Nucleus accumbens (tissue), 56 donors: ENCODE measurements at places on chromosomes 6 and 20.

- no peak for DNase-seq
Observed at GRCh38 chr6:11380969-11381744, 148.7 kb upstream of the NEDD9 start.

DNA sequence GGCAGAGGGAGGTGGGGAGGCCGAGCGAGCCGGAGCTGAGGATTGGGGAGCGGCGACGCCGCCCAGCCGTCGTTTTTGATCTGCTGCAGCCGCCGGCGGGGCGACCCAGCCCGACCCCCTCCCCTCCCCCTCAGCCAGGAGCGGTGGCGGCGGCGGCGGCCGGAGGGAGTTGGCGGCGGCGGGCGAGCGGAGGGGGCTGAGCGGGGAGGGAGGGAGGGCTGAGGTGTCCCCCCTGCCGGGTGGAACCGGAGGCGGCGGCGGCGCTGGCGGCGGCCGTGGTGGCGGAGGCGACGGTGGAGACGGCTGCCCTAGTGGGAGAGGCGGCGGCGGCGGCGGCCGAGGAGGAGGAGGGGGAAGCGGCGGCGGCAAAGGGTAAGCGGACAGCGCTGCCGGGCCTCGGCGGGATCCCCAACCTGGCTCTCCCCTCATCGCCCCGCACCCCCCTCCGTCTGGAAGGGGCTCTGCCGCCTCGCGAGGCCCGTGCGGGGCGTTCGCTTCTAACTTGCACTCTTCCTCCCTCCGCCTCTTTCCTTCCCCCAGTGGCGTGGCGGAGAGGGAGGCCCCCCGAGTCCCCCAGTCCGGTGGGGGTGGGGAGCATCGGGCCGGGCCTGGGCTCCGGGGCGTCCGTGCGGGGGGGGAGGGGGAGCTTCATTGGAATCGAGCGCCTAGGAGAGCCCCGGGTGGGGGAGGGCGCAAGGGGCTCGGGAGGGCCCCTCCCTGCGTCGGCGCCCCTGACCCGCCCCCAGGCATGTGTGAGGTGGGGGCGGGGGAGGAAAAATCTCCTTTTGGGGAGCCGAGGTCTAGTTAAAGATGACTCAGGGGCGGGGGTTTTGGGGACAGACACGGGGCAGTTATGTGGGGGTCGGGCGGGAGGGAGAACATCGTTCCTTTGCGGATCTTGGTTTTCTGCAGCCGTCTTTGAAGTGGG, at the start of gene TAB2:
Gene TAB2, plus strand, starts transcription at position 69 of the 928 bp plus-strand sequence. CDS start 52,286 bp downstream, outside the sequence.
- DNase-seq = peak; percentile 65

GRCh38 chr6:499617-500016, 108.1 kb downstream of the IRF4 start:
- no peak for DNase-seq

- no peak for DNase-seq
Observed at GRCh38 chr6:70601014-70601413, 34.3 kb downstream of the SDHAF4 start.

- DNase-seq = no peak
Observed at GRCh38 chr20:23049201-23050075, at the start of gene THBD. Gene THBD, minus strand, starts transcription at chr20:23049672. Its CDS starts 168 bp downstream, at chr20:23049504.

GRCh38 chr20:20820785-20821483, 108.5 kb upstream of the RALGAPA2 start:
- no peak for DNase-seq

DNA sequence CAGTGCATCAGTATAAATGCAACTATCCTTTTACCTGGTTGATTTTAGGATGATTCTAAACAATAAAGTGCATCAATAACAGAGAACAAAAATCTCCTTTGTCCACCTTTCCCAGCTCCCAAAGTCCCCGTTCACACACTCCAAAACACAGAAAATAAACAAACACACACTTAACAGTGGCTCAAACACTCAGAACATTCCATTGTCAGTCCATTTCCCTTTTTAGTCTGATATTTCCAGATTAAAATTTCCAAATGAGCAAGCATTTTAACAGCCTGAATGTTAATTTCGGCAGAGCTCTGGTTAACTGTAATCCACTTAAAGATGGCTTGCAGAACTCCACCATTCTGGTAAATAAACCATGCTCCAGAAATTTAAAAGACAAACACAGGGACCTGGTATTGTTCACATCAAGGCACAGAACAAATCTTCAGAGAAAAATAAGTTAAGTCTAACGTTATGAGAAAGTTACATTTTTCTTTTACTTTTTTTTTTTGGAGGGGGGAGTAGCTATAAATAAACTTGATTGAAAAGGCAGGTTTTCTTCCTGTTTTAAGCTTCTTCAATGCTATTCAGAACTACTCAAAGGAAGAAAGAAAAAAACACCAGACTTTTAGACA, 100.8 kb downstream of the DST start:
- DNase-seq = no peak

- DNase-seq = no peak
Observed at GRCh38 chr6:32794510-32794909, 22.3 kb downstream of the HLA-DOB start.

DNA sequence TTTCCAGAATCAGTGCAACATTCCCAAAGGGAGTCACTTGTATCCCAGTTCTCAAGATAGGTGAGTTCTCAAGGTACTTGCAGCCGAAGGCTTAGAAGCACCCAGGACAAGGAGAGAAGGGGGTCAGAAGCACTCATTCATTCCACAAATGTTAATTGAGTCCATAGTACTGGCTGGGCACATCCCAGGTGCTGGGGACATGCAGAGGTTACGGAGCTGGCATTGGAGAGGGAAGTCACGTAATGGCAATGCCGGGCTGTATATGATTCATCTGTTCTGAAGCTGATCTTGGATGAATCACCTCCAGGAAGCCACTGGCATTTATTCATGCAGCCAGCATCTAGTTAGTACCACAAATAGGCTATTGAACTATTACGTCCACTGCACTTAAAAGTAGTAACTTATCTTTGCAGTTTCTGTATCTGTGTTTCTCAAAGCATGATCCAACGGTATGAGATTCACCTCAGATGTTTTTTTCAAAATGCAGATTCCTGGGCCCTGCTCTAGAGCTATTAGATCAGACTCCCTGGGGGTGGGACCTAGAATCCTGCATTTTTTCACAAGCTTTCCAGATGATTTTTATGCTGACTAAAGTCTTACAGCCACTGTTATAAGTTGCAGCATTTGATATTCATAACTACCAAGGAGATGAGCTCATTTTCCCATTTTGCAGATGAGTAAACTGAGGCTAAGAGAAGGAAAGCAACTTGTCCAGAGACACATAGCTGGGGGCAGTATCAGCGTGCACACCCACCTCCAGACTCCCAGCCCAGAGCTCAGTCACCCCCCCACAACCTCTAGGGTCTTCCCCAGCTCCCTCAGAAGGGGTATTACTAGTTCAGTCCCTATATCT, 44.1 kb upstream of the ID1 start:
- DNase-seq = no peak

DNA sequence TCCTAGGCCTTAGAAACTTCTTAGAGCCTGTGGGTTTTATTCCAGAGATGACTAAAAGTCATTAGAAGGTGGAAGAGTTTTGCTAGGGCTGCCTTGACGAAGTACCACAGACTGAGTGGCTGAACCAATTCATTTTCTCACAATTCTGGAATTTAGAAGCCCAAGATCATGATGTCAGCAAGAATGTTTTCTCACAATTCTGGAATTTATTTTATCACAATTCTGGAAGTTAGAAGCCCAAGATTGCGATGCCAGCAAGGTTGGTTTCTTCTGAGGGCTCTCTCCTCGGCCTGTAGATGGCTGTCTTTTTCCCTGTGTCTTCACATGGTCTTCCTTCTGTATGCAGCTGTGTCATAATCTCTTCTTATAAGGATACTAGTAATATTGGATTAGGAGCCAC, 672.9 kb upstream of the MARCKS start:
- no peak for DNase-seq

DNA sequence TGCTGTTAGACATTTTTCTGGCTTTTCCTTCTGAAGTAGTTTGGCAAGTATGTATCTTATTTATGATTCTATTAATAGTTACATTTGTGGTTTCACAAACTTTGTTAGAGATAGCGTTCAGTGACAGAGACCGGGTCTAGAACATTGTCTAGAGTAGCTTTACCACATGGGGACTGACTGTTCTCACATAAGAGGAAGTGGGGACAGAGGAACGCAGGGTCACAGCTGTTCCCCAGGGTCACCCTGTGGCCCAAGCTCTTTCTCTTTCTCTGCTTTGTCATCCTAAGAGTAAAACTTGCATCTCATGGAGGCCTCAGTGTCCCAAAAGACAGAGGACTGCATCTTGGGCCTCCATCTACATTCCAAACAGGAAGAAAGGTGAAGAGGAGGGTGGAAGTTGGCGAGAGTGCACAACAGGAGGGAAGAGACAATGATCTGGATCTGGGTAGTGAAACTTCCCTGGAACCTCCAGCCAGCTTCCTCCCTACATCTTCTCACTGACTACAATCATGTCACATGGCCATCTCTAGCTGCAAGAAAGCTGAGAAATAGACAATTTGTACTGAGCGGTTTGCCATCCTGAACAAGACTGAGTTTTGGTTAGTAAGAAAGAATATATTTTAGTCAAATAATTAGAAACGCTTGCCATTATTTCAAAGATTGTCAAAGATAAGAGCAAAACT, 645.8 kb upstream of the ARID1B start:
- no peak for DNase-seq

DNA sequence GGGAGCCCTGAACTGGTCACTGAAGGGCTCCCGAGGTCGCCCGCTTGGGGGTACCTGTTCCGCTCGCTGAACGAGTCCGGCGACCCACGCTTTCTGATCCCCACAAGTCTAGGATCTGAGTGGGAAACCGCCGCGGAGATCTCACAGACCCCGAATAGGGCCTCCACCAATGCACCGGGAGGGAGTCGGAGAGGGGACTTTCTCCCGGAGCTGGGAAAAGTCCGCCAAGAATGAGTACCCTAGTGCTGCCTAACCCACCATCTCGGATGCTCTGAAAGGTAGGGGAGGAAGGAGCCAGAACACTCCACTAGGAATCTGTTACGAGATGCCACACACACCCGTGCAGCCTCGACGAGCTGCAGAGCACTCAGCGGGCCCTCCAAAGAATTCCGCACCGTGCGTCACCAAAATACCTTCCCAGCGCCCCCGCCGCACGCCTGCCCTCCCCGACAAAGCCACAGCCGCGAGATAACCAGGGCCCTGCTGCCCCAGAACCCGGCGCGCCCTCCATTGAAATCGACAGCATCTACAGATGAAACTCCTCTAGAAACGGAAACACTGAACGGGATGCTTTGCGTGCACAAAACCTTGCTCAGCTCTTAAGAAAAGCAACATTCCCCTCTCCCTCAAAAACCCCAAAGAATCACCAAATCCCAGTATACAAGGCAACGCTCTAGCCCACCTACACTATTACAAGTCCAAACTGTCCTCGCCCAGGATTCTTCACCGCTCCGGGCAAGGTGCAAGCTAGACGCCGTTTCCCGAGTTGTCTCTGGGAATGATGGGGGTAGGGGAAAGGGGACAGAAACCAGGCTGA, 686 bp downstream of the COL12A1 start:
- DNase-seq = no peak

DNA sequence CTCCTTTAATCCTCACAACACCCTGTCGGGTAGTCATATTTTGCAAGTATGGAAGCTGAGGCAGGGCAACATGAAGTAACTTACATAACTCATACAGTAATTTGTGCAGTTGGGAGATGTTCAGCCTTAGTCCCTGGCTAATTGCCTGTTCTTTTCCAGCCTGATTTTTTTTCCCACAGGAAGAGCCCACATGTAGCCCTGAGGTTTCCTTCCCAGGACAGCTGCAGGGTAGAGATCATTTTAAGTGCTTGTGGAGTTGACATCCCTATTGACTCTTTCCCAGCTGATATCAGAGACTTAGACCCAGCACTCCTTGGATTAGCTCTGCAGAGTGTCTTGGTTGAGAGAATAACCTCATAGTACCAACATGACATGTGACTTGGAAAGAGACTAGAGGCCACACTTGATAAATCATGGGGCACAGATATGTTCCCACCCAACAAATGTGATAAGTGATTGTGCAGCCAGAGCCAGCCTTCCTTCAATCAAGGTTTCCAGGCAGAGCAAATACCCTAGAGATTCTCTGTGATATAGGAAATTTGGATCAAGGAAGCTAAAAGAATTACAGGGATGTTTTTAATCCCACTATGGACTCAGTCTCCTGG, 5.0 kb upstream of the BTN2A1 start:
- no peak for DNase-seq

- DNase-seq = no peak
Observed at GRCh38 chr6:49326347-49326746, 136.7 kb downstream of the MMUT start.

GRCh38 chr6:28589234-28589956, 63.7 kb downstream of the GPX5 start:
- peak; percentile 71 for DNase-seq

DNA sequence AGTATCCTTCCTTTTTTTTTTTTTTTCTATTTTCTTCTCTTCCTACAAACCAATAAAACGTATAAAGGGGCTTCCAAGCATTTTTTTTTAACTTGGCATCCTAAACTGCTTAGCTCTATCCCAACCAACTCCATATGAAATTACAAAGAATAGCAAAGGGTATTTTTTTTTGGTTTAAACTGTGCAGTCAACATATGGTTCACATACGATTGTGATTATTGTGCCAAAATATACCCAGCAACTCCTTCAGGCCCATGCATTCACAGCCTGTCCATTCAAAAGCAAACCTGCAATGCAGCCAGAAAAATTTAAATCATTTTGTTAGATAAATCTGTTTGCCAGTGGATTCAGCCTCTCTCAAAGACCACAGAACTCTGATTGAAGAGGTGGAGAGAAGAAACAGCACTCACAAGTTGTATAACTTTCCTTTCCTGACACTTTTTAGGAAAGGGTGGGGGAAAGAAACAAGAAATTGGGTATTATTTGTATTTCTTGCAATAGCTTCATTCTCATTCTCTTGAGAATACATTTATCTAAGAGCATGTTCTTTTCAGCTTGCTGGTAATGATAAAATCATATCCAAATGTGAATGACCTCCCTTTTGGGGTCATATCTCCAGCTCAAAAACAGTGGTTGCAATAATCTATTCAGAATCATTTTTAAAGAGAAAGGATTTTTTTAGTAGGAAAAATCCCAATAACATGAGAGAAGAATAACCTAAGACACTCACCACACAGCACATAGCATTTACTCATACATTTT, 701.3 kb upstream of the CHD6 start:
- DNase-seq = no peak

- DNase-seq = no peak
Observed at GRCh38 chr6:80771941-80772340, 665.5 kb downstream of the BCKDHB start.

GRCh38 chr6:157867155-157867559, 44.1 kb downstream of the SNX9 start:
- DNase-seq = no peak

GRCh38 chr6:38976801-38977500, 71.6 kb upstream of the GLP1R start:
- no peak for DNase-seq

GRCh38 chr20:57308451-57309271, 20.9 kb upstream of the SPO11 start:
- DNase-seq = no peak

- DNase-seq = no peak
Observed at GRCh38 chr6:140567466-140567865, 1193.0 kb upstream of the CITED2 start.

GRCh38 chr6:81128671-81129070, 623.8 kb downstream of the TENT5A start:
- no peak for DNase-seq

- no peak for DNase-seq
Observed at GRCh38 chr6:49645139-49645538, 8.5 kb upstream of the RHAG start.

- no peak for DNase-seq
Observed at GRCh38 chr6:48959251-48960060, 503.6 kb downstream of the MMUT start.
